ENCODE measurements at places on chromosomes 6 and 20.
A peak's percentile ranks its signal among the peaks of the same experiment; 100 is the strongest.

DNA sequence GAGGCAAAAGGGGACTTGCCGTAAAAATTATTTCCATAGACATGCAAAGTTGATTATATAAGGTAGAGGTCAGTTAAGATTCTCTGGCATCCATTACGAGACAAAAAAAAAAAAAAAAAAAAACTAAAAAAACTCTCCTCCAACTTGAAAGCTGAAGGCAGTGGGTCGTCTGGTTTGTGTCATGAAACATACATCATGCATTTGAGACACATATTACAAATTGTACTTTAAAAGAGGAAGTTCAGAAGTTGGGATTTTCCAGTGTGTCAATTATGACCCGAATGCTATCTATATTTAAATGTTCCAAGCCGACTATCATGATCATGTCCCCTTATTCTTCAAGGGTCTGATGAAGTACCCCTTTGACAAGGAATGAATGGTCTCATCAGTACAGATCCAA is 125.1 kb downstream of the ZNF217 start:
- no peak for DNase-seq

- no peak for DNase-seq
Observed at GRCh38 chr20:46572153-46572552, 21.7 kb upstream of the OCSTAMP start.

GRCh38 chr20:52190437-52191131 is 995 bp downstream of the ZFP64 start:
- peak; percentile 47 for DNase-seq

GRCh38 chr20:38046572-38046971 is 13.0 kb downstream of the RPRD1B start:
- DNase-seq = no peak

DNA sequence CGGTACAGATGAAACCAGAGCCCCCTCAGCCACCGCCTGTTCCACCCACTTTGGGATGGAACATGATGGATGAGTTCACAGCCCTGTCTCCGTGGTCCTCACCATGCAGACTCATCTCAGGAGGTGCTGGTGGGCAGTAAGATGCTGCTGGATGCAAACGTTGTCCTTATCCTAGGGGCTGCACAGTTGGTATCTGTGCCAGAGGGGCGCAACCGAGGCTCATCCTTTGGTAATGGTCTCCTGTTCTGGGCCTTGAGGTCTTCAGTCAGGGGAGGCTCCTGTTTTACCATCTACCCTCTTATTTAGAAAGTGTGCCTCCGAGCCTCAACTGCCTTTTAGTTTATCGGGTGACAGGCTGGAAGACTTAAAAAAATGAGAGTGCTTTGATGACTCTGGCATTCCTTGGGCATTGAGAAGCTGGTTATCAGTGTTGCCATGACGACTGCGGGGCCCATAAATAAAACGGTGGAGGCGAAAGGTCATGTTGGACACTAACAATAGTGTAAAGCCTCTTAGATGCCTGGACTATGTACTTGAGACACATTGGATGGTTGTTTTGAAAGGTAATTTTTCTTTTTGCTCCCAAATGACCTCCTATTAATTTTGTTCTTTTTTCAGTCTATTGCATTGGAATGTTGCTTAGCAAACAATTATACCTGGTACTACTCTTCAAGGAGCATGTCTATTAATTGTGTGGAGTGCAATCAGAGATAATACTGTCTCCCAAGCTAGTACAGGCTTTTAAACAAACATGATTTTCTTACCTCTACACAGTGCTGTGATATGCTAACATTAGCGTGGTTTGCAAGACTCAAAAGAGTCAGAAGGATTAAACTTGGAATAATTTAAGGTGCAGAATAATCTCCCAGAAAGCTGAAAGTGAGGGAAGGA is 74.2 kb upstream of the DSP start:
- no peak for DNase-seq

DNA sequence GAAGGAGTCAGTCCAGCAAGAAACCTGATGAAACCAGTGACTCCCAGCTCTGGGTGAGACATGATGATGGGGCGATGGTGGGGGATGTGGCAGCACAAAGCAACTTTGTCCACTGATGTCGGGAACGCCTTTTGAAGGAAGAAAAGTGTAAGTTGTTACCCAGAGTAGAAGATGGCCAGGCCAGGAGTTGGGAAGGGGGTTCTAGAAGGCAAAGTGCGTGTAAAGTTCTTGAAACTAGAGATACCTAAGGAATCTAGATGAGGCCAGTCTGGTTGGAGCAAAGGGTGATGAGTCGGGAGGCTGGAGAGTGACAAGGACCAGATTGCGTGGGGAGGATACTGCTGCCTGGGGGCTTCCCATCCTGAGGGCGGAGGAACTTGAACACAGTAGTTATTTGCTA is 117.0 kb downstream of the PHACTR3 start:
- no peak for DNase-seq

GRCh38 chr20:9072861-9073500 is 4.1 kb downstream of the PLCB4 start:
- DNase-seq = no peak
